H4 (cell line): ENCODE measurements at places on chromosomes 3 and 15. TPM values are rescaled to one million over a fixed set of nuclear protein-coding genes. Genes with fewer than 3 reads are reported as not detected.

THBS1 gene
- total RNA-seq = 277 and 278 TPM in 2 replicates

ATP13A5 gene
- 0.04 and 0.48 TPM in 2 replicates for total RNA-seq

OCA2 gene
- 0.12 TPM in 1 of 2 replicates, not detected in the other for total RNA-seq

PLSCR5 gene
- total RNA-seq = not detected in 2 replicates

CD86 gene
- total RNA-seq = 0.39 and 1.6 TPM in 2 replicates

TMEM266 gene
- 0.19 and 0.29 TPM in 2 replicates for total RNA-seq

USP50 gene
- not detected in 2 replicates for total RNA-seq

ILDR1 gene
- total RNA-seq = not detected in 2 replicates

DNAJB8 gene
- total RNA-seq = not detected in 2 replicates

CCDC13 gene
- total RNA-seq = not detected in 2 replicates

NOX5 gene
- not detected in 2 replicates for total RNA-seq

CYP8B1 gene
- not detected in 2 replicates for total RNA-seq

ACKR4 gene
- not detected in 2 replicates for total RNA-seq

A4GNT gene
- not detected in 2 replicates for total RNA-seq

ICE2 gene
- 17.2 and 24.3 TPM in 2 replicates for total RNA-seq

CACNA2D2 gene
- total RNA-seq = 0.04 TPM in 1 of 2 replicates, not detected in the other

SLC22A13 gene
- 0.10 TPM in 1 of 2 replicates, not detected in the other for total RNA-seq

GNAT1 gene
- total RNA-seq = not detected in 2 replicates

AADAC gene
- total RNA-seq = 0.08 TPM in 1 of 2 replicates, not detected in the other

TNFSF10 gene
- total RNA-seq = 3.6 and 9.5 TPM in 2 replicates

MAGI1 gene
- 0.93 and 1.4 TPM in 2 replicates for total RNA-seq

SETD5 gene
- 36.3 and 43.1 TPM in 2 replicates for total RNA-seq

EXOG gene
- 8.7 and 11.1 TPM in 2 replicates for total RNA-seq

SLC28A1 gene
- 0.08 TPM in 1 of 2 replicates, not detected in the other for total RNA-seq

KY gene
- 0.04 TPM in 1 of 2 replicates, not detected in the other for total RNA-seq

IL5RA gene
- total RNA-seq = 0.10 TPM in 1 of 2 replicates, not detected in the other

TRPM1 gene
- not detected in 2 replicates for total RNA-seq

CNTN3 gene
- total RNA-seq = 0.06 TPM in 1 of 2 replicates, not detected in the other

PLCH1 gene
- total RNA-seq = 0.62 and 1.1 TPM in 2 replicates

PPARG gene
- 34.7 and 36.8 TPM in 2 replicates for total RNA-seq

OR5K2 gene
- total RNA-seq = not detected in 2 replicates

LRRC15 gene
- 5.8 and 6.0 TPM in 2 replicates for total RNA-seq

SEMA6D gene
- total RNA-seq = 7.6 and 10.4 TPM in 2 replicates

ARHGAP11A gene
- total RNA-seq = 31.3 and 32.5 TPM in 2 replicates
